ENCODE measurements at places on chromosomes 4 and X.

DNA sequence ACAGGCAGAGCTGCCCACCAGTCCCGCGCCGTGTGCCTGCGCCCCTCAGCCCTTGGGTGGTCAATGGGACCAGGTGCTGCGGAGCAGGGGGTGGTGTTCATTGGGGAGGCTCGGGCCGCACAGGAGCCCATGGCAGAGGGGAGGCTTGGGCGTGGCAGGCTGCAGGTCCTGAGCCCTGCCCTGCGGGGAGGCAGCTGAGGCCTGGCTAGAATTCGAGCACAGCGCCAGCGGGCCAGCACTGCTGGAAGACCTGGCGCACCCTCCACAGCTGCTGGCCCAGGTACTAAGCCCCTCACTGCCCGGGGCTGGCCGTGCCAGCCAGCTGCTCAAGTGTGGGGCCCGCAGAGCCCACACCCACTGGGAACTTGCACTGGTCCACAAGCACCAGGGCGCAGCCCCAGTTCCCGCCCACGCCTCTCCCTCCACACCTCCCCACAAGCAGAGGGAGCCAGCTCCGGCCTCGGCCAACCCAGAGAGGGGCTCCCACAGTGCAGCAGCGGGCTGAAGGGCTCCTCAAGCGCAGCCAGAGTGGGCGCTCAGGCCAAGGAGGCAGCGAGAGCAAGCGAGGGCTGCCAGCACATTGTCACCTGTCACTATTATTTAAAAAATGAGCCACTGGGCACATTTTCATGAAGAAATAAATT, 645.8 kb downstream of the CENPC start:
- no peak for DNase-seq

GRCh38 chrX:105211066-105211575, 9.4 kb downstream of the TEX13A start:
- no peak for DNase-seq

DNA sequence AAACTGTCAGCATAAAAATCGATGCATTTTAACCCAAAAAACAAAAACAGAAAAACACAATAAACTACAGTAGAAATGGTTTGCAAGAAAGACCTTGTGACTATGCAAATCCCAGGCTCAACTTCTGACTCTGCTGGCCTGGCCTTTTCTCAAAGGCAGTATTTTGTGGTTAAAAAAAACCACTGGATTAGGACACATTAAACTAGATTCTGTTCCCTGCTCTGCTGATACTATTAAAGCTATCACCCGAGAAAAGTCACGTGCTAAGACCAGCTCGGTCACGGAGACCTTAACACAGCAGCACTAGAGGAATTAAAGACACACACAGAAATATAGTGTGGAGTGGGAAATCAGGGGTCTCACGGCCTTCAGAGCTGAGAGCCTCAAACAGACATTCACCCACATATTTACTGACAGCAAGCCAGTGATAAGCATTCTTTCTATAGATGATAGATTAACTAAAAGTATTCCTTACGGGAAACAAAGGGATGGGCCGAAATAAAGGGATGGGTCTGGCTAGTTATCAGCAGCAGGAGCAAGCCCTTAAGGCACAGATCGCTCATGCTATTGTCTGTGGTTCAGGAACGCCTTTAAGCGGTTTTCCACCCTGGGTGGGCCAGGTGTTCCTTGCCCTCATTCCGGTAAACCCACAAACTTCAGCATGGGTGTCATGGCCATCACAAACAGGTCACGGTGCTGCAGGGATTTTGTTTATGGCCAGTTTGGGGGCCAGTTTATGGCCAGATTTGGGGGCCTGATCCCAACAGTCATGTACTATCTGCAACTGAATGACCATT, 16.1 kb downstream of the CBR4 start:
- DNase-seq = no peak

DNA sequence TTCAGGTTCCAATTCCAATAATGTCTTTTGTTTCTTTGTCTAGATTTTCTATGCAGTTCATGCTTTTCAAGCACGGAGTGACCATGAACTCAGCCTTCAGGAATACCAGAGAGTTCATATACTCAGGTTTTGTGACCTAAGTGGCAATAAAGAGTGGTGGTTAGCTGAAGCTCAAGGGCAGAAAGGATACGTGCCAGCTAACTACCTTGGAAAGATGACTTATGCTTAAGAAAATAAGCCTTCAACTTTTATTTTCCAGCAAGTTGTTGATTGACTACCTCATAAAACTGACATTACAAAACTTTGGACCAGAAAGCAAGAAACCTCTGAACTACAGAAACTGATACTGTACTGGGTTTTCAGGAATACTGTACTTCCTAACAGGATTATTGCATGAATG, 30.8 kb downstream of the INTS12 start:
- no peak for DNase-seq

- DNase-seq = no peak
Observed at GRCh38 chr4:16231570-16232245, 5.4 kb upstream of the TAPT1 start.

DNA sequence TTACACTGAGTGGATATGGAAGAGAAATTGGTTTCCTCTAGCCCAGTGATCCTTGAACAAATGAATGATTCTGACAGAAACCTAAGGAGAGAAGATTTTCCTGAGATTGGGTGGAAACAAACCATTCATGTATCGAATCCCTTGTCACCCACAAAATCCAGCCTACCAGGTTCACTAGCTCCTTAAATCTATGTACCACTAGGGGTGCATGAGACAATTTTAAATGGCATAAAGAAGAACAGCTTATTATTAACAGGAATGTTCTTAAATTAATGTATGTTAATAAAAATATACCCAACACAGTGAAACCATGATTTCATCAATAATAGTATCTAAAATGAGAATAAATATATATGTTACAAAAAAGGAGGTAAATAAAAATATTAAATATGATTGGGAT, 118.4 kb upstream of the LNX1 start:
- DNase-seq = no peak

DNA sequence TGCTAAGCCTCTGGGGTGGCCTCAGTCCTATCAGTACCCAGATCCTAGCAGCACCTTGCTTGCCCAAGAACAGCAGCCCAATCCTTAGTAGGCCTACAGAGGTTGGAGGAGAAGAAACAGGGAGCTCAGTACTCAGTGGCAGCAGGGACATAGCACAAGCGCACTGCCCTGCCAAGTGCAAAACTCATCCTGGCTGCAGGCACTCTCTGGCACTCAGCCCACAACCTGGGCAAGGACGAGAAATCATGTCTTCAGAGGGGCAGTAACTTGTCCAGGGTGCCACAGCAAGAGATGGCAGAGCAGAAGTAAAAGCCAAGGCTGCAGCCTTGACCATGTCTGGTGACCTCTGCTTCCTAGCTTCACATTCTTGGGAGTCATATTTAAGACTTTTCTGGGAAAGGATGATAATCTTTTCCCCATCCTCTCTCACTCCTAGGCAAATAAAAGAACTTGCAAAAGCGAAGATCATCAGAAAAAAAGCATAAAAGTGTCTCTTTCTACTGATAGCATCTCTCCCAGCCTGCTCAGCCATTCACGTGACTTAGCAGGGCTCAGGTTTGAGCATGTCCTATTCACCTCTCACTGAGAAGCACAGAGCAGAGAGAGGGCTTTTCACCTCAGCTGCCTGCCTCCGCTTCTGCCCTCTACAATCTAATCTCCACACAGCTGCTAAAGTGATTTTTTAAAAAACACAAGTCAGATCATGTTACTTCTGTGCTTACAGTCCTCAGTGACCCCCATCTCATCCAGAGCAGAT, 37.2 kb upstream of the MAGEA4 start:
- DNase-seq = no peak

DNA sequence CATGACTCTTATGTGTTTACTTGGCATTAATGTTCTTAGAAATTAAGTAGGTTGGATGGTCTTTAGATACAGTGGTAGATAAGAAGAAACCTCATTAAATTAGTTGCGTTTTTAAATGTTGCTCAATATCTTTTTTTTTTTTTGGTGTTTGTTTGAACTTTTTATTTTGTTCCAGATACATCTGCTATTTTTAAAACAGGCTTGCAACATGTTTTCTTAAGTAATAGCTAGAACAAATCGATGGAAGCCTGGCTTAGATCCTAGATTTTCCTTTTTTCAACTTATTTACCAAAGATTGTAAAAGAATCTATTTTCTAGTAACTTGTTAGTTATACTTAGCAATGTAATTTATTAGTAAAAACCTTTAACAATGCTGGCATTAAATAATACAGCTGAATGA, 9.3 kb downstream of the CNKSR2 start:
- no peak for DNase-seq

- DNase-seq = no peak
Observed at GRCh38 chr4:15809466-15809865, 31.3 kb downstream of the CD38 start.

- no peak for DNase-seq
Observed at GRCh38 chr4:173763389-173763788, 233.4 kb upstream of the HAND2 start.

- DNase-seq = no peak
Observed at GRCh38 chr4:75786938-75787337, 62.6 kb downstream of the USO1 start.

DNA sequence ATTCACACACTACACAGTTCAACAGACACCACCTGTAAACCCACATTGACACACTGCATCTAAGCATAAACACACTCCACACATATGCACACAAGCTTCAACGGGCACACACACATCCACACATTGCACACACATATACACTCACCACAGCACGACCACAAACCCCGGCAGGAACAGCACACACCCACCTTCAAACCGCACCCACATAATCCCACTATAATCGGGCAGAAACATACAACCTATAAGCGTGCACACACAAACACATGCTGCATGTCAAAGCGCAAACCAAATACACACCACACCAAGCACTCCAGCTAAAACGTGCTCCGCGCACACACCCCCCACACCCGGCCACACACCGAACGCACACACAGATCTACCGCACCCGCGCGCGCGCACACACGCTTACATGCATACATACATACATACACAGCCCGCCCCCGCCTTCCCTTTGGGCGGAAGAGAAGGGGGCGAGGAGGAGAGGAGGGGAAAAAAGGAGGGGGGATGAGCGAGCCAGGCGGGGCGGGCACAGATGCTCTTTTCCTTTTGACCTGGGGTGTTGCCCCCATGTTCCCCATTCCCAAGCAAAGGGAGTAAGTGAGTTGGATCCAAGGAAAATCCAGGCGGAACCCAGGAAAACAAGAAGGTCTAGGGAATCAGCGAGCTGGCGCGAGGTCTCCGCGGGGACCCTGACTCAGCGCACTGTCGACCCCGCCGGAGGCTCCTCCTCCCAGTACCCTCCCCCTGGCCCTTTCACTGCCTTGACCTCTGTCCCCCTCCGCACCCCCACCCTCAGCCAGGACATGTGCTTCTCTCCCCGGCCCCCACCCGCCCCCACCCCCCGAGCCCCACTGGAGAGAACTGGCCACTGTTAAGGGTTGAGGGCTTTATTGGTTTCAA, 9.9 kb downstream of the ARHGAP36 start:
- DNase-seq = no peak

DNA sequence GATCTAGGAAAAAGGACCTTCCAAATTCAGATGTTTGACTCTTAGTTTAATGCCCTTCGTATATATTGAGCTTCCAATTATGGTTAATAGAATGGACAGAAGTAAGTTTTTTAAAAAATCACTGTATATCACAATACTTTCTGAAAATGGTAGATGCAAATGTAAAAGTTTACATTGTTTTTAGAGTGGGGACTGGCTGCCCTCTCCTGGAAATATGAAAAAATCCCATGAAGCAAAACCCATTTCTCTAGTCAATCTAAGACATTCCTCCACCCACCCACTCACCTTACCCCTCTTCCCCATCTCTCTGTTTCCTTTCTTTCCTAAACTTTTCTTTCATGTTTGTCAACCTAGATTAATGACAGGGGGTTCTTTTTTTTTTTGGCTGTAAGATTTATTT, 134.5 kb downstream of the ARHGAP6 start:
- no peak for DNase-seq

DNA sequence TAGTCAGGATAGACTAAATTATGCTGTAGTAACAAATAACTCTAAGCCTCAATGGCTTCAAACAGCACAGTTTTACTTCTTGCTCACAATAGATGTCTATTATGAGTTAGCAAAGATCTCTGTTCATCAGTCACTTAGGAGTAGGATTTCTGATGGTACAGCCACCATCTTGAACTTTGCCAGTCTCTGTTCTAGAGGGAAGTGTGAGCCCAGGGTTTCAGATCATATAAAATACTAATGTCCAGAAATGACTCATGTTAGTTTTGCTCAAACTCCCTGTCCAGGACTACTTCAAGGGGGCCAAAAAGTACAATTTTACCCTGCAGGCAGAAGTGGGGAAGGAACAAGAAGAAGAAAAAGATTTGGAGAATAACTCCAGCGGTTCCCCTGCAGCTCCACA, 77.1 kb upstream of the LSM6 start:
- DNase-seq = no peak

DNA sequence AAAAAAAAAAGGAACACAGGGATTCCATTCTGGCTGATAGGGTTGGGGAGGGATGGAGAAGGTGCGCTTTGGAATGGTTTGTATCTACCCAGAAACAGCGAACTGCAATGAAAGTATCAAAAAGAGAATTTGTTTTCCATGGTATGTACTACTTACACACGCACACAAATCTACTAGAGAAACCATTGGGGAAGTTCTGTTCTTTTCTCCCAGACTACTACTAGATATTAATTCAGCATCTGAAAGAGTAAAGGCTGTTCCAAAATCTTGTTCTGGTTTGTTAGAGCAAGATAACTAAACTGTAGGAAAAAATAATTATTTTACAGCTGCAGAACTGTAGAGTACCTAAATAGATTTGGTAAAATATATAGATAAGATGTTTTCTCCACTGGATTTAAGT, 118.4 kb downstream of the CBR4 start:
- no peak for DNase-seq

- no peak for DNase-seq
Observed at GRCh38 chr4:118059397-118059796, 25.1 kb downstream of the NDST3 start.

DNA sequence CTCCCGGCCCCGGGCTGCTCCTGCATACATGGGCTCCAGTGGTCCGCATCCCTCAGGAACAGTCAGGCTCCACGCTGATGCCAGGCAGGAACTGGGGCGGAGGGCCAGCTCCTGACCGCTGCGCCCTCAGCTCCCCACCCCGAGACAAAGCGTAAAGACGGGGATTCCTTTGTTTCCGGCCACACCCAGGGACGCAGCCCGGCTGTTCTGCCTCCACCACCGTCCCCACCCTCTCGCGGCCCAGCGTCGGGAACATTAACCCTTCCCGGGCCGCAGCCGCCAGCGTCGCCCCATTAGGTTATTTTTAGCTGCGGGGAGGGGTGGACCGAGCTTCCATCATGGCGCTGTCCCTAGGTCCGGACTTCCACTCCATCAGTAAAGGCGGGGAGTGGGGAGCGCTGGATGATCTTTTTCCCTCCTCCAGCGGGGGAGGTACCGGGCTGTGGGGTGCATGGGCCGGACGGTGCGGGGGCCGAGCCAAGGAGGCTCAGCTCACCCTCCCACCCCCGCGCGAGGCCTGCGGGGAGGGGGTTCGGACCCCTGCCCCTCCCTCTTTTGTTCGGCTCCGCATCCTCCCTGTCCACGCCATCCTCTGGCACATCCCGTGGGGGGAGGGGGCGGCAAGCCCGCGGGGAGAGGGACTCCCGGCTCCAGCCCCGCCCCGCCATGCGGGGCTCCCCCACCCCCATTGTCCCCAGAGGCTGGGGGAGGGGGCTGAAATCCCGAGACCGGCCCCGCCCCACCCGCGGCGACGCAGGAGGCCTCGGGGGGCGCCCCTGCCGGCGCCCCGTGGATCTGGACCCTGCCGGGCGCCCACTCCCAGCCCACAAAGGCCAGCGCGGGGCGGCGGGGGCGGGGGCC, 5.3 kb downstream of the CRMP1 start:
- DNase-seq = peak; percentile 59

All from 8988T (cell line).